Thoracic aorta (tissue), 2 donors: ENCODE measurements at places on chromosomes 5 and 9. TPM values are rescaled to one million over a fixed set of nuclear protein-coding genes. Genes with fewer than 3 reads are reported as not detected.

The SLC34A1 gene
- not detected for total RNA-seq

The TMC1 gene
- not detected for total RNA-seq

The SUSD3 gene
- total RNA-seq = 21.4 TPM

The KLF4 gene
- total RNA-seq = 213 TPM

The NUP155 gene
- 14.8 TPM for total RNA-seq

The CDH6 gene
- total RNA-seq = 15.9 TPM

The ARHGEF39 gene
- total RNA-seq = 0.54 TPM

The OR1J2 gene
- total RNA-seq = 3.2 TPM

The SPINK7 gene
- total RNA-seq = not detected

- no peak for DNase-seq
Measured at GRCh38 chr5:156755421-156756087, 94.5 kb upstream of the PPP1R2B start.

DNA sequence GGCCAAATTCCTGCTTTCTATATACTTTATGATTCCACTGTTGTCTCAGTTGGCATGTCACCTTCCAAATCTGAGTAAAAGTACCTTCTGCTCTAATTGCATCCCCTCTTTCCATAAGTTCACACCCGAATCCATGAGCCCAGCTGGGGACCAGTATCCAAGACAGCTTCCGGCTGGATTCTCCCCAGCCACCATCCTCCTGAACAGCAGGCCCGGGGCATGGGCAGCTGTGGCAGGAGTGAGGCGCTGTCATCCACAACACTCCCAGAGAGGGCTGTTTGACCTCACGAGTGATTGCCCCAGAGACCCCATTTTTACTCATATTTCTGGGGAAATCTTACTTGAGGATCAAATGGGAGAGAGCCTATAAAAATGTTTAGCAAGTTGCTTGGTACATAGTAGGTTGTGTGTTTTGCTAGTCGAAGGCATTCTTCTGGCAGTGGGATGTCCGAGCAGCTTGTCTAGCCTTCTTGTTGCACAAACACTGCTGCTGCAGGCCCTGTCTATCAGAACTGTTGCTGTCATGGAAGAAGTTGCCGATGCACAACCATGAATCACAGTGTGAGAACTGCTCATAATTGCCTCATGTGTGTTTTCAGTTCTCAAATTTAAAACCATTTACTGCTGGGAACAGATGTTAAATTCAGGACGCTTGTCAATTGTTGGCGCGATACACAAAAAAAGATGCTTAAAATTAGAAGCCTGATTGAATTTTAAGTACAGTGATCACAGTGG is 93.8 kb downstream of the HSPA4 start:
- DNase-seq = no peak

GRCh38 chr5:40452874-40453624 is 226.7 kb upstream of the PTGER4 start:
- no peak for DNase-seq

DNA sequence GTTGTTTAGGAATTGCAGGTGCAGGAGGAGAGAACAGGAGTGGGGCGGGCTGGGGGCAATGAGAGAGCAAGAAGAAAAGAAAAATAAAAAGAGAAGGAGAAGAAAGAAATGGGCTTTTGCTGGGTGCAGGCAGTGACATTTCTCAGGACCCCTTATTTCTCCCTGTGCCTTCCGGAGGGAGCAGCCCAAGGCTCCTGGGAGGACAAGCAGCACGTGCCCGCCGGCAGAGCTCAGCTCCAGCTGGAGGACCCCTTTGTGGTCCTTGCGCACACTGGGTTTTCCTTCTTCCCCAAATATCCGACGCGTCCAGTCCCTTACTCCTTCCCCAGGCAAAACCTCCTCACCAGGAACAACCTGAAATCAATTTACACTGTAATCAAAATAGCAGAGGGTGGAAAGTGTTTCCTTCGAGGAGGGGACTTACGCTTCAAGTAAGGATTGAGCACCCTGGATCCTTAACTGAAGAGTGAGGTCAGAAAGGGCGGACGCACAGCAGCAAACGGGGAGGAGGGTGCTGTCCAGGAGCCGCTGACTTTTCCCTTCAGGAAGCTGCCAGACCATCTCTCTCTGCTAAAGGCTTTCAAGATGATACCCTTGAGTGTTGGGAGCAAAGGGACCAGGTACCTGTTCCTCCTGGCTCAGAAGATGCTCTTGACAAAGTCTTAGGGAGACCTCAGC is 2.1 kb downstream of the BTNL9 start:
- DNase-seq = no peak

DNA sequence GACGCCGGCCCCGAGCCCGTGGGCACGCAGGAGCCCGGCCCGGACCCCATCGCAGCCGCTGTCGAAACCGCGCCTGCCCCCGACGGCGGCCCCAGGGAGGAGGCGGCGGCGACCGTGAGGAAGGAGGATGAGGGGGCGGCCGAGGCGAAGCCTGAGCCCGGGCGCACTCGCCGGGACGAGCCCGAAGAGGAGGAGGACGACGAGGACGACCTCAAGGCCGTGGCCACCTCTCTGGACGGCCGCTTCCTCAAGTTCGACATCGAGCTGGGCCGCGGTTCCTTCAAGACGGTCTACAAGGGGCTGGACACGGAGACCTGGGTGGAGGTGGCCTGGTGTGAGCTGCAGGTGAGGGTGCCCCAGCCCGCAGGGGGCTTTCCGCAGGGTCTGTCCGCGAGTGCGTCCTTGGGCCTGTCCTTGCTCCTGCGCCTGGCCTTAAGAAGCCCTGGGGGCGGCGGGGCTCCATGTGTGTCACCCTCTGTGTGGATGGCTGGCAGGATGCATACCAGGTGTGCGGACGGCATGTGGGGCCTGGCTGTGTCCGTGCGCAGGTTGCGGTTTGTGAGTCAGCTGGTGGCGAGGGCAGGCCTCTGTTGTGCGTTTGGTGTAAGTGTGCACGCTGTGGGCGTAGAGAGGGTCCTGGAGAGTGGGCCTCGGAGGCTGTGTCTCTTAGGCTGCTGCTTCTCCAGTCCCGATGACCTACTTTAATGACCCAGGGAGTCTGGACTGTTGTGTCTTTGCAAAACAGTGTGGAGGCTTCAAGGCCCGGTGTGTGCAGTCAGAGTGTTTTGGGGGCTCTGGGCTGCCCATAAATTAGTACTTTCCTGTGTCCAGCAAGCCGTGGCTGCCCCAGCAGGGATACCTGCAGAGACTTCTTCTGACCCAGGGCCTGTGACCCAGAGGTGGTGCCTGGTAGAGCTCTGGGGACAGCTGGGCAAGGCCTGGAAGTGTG is 1.6 kb downstream of the WNK2 start:
- DNase-seq = no peak

GRCh38 chr5:107464876-107465275 is 205.9 kb downstream of the EFNA5 start:
- no peak for DNase-seq

- DNase-seq = no peak
Measured at GRCh38 chr5:167336161-167336560, 955.3 kb upstream of the WWC1 start.

DNA sequence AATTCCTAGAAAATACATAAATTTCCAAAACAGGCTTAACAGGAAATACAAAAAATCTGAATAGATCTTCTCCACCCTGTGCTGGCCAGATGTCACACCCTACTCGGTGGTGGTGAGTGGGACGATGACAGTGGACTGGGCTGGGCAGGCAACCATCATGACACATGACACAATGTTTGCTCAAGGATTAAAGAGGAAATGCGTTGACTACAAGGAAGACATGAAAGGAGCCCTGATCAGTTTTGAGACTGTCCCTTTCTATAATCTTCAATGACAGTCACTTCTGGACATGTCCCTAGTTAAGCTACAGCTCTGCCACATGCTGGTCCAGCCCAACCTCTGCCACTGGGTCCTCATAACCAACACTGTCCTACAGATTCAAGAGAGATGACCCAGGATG is 99.8 kb downstream of the ZDHHC21 start:
- no peak for DNase-seq

DNA sequence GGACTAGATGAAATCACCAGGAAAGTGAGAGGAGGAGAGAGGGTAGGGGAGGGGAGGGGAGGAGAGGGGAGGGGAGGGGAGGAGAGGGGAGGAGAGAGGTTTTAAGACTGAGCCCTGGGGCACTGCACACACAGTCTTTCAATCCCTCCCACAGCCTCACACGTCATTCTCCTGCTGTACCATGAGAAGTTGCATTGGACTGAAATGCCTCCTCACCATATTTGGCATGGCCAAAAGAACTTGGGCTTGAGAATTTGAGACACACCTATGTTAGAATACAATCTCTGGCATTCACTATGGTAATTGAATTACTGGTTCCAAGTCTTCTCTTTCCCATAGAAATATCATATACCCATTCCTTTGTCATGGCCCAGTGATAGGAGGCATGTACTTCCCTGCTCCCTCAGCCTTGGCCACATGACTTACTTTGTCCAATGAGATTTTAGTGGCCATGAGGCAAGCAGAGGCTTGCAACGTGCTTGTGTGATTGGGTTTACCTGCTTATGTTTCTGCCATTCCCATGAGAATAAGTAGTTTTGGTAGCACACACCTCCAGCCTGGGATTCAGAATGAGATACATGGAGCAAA is 133.3 kb upstream of the SMARCA2 start:
- no peak for DNase-seq

DNA sequence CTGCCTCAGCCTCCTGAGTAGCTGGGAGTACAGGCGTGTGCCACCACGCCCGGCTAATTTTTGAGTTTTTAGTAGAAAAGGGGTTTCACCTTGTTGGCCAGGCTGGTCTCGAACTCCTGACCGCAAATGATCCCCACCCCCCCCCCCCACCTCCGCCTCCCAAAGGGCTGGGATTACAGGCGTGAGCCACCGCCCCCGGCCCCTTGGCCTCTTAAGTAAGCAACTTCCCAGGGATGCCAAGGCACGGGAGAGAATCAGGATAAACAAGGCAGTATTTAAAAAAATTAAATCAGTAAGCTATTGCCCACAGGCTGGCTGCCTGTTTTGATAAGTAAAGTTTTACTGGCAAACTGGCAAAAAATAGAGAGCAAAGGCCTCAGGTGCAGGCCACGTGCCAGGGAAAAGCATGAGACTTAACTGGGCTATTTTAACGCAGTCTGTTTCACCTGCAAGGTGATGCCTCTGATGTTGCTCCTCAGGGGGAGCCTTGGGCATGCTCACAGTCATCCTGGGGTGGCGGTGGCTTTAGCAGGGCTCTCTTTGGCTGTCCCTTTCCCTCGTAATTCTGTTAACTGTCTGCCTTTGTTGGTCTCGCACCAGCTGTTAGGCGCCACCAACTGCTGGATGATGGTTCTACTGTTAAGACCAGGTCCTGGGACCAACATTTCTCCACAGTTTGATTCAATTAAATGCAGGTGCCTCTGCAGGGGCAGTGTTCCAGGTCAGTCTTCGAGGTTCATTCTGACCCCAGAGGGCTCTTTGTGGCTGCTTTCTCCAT is 19.4 kb upstream of the RNF130 start:
- DNase-seq = no peak

GRCh38 chr5:112784726-112785125 is 47.0 kb downstream of the APC start:
- no peak for DNase-seq

- DNase-seq = no peak
Measured at GRCh38 chr5:143085319-143085917, 315.2 kb downstream of the ARHGAP26 start.

GRCh38 chr9:102428305-102428704 is 566.8 kb upstream of the CYLC2 start:
- no peak for DNase-seq

DNA sequence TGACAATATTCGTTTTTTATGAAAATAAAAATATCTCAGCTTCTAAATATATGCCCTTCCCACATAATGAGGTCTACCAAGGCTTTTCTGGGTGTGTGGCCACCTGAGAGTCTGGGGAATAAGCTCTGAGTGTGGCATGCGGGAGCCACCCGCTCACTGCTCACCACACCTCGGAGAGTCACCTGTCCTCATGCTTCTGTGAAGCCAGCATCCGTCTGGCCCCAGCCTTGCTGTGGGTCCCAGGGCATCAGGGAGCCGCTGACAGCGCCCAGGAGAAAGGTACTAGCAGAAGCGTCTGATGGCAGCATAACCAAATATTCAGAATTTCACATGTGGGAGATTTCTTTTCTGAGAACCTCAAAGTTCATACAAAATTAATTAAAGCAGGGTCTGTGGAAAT is 133.2 kb upstream of the IRX4 start:
- DNase-seq = no peak

DNA sequence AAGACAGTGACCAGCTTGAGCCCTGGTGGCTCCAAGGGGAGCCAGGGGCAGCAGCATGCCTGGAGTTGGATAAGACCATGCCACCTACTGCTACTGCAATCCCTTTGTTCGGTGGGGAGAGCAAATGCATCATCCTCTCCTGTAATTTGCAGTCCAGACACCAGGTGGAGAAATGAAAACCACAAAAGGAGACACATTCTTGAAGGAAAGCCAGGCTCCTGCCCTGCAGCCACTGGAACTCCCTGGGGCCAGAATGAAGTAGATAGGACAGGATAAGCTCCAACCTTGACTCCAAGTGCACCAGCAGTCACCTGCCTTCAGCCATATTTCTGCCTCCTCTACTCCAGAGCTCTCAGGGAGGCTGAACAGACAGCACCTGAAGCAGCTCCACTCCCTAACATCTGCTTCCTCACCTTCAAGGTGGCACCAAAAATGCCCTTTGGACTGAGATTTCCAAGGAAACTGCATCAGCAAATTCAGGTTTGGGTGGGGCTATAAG is 65.1 kb upstream of the IQGAP2 start:
- DNase-seq = no peak

DNA sequence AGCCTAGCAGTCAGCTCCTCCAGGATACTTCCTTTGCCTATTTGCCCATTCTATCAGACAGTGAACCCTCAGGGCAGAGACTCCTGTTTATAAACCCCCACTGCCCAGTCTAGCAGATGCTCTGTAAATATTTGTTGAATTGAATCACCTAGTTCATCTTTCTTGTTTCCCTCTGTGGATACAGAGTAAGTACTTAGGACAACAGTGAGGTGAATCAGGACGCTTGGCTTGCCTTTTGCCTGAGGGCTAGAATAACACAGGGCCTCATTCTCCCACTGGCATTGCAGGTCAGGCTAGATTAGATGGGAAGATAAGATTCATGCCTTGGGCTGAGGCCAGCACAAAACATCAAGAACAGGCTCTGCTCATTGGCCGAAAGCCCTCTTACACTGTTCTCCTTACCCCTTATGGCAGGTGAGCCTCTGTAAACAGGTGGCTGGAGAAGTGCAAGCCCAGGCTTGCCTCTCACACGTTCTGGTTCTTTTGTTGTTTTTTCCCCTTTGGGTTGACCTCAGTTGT is 22.2 kb downstream of the TNFSF8 start:
- DNase-seq = no peak

GRCh38 chr9:128937310-128938165 is 9.9 kb downstream of the DOLK start:
- DNase-seq = no peak

GRCh38 chr5:131997727-131998117 is 13.7 kb downstream of the ACSL6 start:
- DNase-seq = no peak

GRCh38 chr9:108783731-108784495 is 71.9 kb downstream of the ACTL7B start:
- no peak for DNase-seq

GRCh38 chr9:134324359-134325095 is 1.7 kb upstream of the RXRA start:
- no peak for DNase-seq

GRCh38 chr5:179344431-179345182 is 654 bp downstream of the ADAMTS2 start:
- DNase-seq = no peak

- no peak for DNase-seq
Measured at GRCh38 chr9:125785248-125785751, 38.1 kb downstream of the PBX3 start.
